ENCODE measurements at places on chromosomes 11 and 22. TPM values are rescaled to one million over a fixed set of nuclear protein-coding genes. Genes with fewer than 3 reads are reported as not detected.
A peak's percentile ranks its signal among the peaks of the same experiment; 100 is the strongest.

GRCh38 chr11:94175535-94175934 lies 46.9 kb downstream of the PANX1 start:
- H3K4me3 ChIP-seq = no peak overlapping the region
- peaks cover 3% of the 10 kb centered on the region for H3K36me3 ChIP-seq
- no peak for DNase-seq
- H3K4me1 ChIP-seq = no peaks in the 10 kb centered on the region
- H3K27me3 ChIP-seq = no peaks in the 10 kb centered on the region
- H3K27ac ChIP-seq = no peak overlapping the region

DNA sequence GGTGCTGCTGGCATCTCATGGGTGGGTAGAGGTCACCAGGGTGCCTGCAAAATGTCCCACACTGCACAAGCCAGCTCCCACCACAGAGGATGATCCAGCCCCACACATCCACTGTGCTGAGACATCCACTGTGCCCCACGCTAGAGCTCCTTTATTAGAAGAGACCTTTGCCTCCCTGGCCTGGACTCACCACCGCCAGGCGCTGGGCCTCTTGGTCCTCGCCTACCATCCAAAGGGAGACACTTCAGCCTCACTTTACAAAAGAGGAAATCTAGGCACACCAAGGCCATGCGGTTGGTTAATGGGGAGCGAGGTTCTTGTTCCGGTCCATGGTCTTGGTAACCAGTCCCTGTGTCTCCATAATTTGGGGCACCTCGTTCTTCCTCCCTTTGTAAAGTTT lies 3.4 kb upstream of the ANO1 start:
- H3K36me3 ChIP-seq = no peaks in the 10 kb centered on the region
- H3K4me1 ChIP-seq = no peaks in the 10 kb centered on the region
- no peak for DNase-seq
- H3K4me3 ChIP-seq = no peak overlapping the region

DNA sequence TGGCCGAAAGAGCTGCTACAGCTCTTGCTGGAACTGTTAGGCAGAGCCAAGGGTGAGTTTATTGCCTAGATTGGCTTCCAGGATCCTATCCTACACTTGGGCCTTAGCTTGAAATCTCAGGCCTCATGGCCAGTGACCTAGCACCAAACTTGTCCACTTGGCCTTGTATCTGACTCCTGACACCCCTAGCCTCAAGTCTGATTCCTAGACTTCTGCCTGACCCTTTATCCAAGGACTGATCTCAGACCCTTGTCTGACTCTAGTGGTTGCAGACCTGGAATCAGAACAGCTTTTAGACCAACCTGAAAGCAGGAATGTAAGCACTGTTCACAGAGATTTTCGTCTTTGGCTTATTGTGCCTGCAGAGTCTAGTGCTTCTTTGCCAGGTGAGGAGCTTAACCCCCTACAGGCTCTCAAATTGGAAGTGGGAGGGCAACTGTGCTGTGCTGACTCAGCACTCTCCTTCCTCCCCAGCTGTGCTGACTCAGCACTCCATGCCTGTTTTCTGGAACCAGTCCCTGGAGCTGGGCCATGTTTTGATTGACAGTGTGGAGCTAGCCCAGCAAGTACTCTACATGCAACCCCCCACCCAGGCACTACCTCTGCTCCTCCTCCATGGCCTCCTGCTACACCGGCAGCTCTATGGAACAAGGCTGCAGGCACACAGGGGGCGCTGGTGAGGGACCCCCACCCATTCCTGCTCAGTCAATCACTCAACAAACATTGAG lies 35.1 kb downstream of the RRP8 start:
- no peak overlapping the region for H3K4me3 ChIP-seq
- H3K27ac ChIP-seq = no peak overlapping the region
- no peaks in the 10 kb centered on the region for H3K36me3 ChIP-seq
- no peak for DNase-seq

GRCh38 chr11:75240311-75241035 lies at the start of gene TPBGL:
TPBGL (plus strand) TSS chr11:75240774; CDS start chr11:75241050, 276 bp downstream.
- H3K4me3 ChIP-seq = peak within 1 kb of the TSS; percentile 50
- H3K27ac ChIP-seq = no peak within 1 kb of the TSS
- no peak for DNase-seq
- H3K36me3 ChIP-seq = no peaks in the 10 kb centered on the region
- H3K4me1 ChIP-seq = no peaks in the 10 kb centered on the region

- no peaks in the 10 kb centered on the region for H3K27me3 ChIP-seq
- no peak overlapping the region for H3K27ac ChIP-seq
- no peak overlapping the region for H3K4me3 ChIP-seq
- H3K4me1 ChIP-seq = no peaks in the 10 kb centered on the region
- no peak for DNase-seq
- H3K36me3 ChIP-seq = no peaks in the 10 kb centered on the region
Observed at GRCh38 chr11:37612146-37612545, 1014.1 kb upstream of the RAG2 start.

GRCh38 chr22:50258361-50259292 lies 2.9 kb downstream of the MAPK12 start:
- peaks cover 37% of the 10 kb centered on the region for H3K4me1 ChIP-seq
- no peak overlapping the region for H3K4me3 ChIP-seq
- peak overlapping the region; percentile 18 for H3K27ac ChIP-seq
- no peaks in the 10 kb centered on the region for H3K27me3 ChIP-seq
- no peak for DNase-seq
- H3K36me3 ChIP-seq = no peaks in the 10 kb centered on the region

DNA sequence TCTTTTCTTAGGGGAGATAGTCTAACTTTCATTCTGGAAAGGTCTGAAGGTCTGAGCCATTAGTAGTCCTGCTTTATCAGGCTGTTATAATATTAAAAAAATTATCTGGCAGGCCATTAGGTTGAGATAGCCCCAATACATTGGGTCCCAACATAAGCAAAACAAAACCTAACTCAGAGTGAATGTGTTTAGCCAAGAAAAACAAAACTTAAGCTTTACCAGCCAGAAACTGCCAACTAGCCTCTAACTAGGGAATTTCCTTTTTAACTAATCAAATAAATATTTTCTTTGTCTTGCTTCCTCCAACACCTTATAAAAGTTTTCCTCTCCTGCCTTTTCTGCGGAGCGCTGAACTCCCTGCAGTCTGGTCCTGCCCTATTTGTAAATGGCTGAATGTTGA lies 1137.7 kb upstream of the CNTN5 start:
- H3K4me1 ChIP-seq = no peaks in the 10 kb centered on the region
- DNase-seq = no peak
- H3K27ac ChIP-seq = no peak overlapping the region
- H3K4me3 ChIP-seq = no peak overlapping the region

DNA sequence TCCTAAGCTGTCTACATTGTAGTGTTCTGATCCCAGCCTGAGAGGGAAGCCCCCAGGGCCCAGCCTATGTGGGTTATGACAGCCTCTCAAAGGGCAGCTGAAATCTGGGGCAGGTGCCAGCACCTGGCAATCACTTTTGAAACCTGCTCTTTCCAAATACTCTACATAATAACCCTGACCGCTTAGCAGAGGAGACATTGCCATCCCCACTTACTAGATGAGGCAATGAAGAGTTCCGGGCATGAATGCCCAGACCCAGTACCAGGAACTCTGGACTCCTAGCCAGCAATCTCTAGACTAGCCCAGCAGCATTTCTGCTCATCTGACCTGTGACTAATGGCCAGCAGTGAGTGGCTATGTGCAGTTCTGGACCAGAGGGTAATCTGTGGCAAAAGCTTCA lies 412.4 kb upstream of the CADM1 start:
- 0 out of 2 replicates have a peak, but pooled peaks cover 2% of the 10 kb centered on the region for H3K27me3 ChIP-seq
- H3K4me1 ChIP-seq = no peaks in the 10 kb centered on the region
- DNase-seq = no peak
- no peaks in the 10 kb centered on the region for H3K36me3 ChIP-seq
- no peak overlapping the region for H3K4me3 ChIP-seq

The OR52E8 gene
- total RNA-seq = not detected

The PRODH gene
- total RNA-seq = 1.4 TPM

The MS4A14 gene
- not detected for total RNA-seq

Measured in Panc1 (cell line).